ENCODE measurements at places on chromosomes 3 and 15.

DNA sequence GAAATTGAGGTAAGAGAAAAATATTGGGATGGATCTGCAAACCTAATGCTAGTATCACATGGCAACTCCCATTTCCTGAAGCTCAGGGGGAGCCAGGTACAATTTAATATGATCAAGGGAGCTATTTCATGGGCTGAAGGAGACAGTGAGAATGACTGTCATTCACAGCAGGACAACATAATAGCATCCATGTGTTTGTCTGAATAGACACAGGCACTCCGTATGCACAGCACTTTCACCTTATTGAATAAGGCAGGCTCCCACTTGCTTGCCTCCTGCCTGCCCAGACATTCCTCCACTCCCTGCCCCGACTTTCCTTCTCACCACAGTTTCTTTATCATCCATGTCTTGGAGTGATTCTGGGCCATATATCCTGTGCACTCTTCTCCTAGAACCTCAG is 156.6 kb upstream of the SLC24A5 start:
- DNase-seq: no peak

- DNase-seq: no peak
These were observed 22.4 kb downstream of the PAQR5 start for GRCh38 chr15:69320977-69321554.

DNA sequence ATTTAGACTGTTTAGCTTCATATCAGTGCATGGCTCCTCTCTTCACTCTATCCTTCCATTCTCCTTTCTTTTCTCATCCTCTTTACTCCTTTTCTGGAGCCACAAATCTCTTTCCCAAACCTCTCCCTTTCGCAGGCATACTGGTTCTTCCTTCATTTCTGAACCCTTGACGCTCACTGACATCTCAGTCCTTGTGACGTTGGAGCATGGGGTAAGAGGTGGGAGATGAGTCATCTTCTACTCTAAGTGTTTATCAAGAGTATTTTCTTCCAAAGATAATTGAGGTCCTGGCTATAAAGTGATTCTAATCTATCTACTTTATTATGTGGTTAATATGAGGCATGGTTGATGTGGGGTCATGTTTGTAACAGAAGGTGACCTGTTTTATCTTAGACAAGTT is 414.2 kb downstream of the AGBL1 start:
- DNase-seq: no peak

GRCh38 chr15:31537770-31538592 is 211.3 kb downstream of the KLF13 start:
- DNase-seq: no peak

DNA sequence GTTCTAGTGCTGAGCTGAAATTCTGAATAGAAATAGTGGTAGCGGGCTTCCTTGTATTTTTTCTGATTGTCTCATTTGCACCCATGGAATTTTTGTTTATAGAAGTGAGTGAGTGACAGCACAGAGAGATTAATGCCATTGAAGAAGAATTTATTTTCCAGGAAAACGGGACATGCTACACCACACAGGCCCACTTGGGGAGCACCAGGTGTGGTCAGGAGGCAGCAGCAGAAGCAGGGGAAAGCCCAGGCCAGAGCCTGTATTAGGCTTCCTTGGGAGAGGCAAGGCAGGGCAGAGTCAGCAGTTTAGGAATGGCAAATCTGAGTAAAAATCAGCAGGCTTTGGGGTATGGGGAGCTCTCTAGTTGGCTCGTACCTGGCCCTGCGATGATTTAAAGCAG is 88.4 kb upstream of the ATP11B start:
- DNase-seq: no peak
